Pulmonary artery endothelial cell (primary cell): ENCODE measurements at places on chromosomes 7 and 10.

DNA sequence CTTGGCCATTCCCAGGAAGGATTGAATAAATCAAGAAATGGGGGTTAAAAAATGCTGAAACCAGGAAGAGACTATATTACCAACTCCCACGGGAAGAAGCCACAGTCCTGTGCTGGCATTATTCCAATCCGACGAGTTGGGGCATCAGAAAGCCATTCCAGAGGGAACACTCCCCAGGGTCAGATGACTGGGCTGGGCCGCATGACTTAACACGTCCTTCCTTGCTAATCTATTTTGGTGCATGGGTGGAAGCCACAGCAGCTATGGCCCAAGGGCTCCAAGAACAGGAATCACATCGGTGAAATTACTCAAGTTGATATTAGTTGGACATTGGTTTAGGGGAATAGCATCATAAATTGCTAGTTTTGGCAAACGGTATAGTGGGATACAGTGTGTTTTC, 592.9 kb upstream of the NRP1 start:
- no peak for DNase-seq

- no peak for DNase-seq
Measured at GRCh38 chr7:133015888-133016287, 66.0 kb downstream of the CHCHD3 start.

- DNase-seq: peak; percentile 3
Measured at GRCh38 chr7:116180302-116180701, 30.0 kb upstream of the TES start.

DNA sequence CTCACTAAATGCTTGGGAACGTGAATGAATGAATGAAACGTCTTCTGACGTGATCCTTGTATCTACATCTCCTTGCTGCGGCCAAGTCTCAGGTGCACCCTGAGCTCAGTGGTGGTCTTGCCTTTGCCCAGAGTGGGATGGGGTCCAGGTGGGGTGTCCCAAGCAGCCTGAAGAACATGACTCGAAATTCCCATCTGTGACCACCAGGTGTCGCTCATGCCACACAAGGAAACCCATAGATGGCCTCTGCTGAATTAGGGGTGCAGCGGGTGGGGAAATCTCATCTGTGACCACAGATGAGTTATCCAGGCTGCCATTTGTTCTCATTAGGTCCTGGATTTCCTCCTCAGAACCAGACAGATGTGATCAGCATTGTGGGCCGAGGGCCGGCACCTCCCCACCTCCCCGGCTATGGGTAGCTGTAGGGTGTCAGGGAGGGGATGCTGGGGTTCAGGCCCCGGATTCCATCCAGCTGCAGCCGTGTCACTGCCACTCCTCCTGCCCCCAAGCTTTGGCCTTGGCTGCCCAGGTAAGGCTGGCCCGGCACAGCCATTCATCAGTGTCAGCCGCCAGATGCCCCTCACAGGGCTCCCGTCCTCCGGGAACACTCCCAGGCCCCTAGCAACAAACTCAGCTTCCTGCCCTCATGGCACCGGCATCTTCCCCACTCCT, 21.0 kb upstream of the GNA12 start:
- no peak for DNase-seq

GRCh38 chr10:24344695-24345463, 135.9 kb downstream of the KIAA1217 start:
- no peak for DNase-seq

- no peak for DNase-seq
Measured at GRCh38 chr7:94907811-94908322, 473 bp downstream of the PPP1R9A start.

DNA sequence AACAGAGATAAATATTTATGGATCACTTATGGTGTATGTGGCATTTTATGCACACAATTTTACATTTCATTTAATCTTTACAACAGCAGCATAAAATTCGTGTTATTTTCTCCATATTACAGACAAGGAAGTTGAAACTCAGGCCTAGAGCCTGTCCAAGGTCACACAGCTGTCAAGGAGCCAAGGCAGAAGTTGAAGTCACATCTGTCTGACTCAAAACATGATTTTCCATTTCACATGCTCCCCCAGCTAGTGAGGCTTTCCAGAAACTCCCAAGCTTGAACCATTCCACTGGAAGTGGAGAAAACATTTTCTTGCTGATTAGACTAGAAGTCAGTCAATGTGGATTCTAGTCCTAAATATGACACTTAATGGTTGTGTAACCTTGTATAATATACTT, 110.5 kb downstream of the HECTD2 start:
- DNase-seq: no peak

DNA sequence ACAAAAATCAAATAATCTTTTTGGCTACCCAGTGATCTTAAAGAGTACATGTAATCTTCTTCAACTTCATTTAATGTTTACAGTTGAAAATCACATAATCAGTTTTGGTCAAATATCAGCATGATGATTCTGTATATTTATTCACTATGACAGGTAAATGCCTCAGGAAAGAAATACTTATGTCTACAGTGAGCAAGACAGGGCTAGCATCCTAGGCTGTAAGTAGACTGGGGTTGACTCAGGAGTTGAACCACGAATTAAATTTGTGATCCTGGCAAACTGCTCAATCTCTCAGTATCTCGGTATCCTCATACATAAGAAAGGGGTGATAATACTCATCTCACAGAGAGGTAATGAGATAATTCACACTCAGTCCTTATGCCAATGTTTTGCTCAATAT, 71.8 kb downstream of the SEMA3D start:
- no peak for DNase-seq

- no peak for DNase-seq
Measured at GRCh38 chr7:81267508-81267907, 348.7 kb upstream of the SEMA3C start.

GRCh38 chr10:3503299-3503698, 281.7 kb downstream of the KLF6 start:
- no peak for DNase-seq

DNA sequence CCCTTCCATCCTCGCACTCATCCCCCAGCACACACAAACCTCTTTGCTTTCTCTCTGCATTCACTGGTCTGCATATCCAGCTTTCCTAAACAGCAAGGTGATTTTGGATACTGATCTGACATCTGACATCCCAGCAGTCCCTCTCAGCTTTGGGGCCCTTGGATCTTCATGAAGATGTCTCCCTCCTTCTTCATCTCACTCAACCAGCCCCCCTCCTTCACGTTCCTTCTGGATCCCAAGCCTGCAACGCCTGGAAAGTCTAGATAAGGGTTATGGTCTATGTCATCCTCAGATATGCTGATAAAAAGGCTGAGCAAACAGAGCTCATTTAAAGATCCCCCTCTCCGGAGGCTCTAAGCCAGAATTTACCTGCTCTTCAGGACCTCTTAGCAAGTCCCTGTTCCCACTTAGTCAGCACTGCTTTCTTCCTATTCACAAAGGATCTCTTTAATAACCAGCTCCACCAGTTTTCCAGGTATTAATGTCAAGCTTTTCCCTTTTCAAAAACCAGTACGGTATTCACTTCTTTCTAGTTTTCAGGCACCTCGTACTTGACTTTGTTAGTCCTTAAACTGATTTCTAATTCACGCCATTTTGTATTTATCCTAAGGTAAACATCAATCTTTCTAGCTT, 38.9 kb downstream of the CREB3L2 start:
- no peak for DNase-seq

DNA sequence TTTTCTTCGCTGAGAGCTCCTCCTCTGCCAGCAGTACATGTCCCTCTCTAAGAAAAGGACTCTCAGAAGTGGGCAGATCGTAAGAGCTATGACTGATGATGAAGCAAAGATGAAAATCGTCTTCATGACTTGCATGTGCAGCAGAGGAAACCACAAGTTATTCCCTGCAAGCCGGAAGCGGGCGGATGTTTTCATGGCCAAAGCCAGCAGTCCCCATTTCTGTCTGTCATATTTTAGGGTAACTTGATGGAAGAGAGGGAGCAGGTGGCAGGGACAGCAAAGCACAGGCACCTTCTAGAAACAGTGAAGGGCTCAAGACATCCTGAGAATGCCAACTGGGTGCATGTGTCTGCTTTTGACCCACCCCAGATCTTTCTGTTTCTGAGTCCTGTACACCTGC, 19.9 kb downstream of the KLF6 start:
- no peak for DNase-seq

GRCh38 chr7:11817111-11817740, 14.8 kb downstream of the THSD7A start:
- DNase-seq: no peak

DNA sequence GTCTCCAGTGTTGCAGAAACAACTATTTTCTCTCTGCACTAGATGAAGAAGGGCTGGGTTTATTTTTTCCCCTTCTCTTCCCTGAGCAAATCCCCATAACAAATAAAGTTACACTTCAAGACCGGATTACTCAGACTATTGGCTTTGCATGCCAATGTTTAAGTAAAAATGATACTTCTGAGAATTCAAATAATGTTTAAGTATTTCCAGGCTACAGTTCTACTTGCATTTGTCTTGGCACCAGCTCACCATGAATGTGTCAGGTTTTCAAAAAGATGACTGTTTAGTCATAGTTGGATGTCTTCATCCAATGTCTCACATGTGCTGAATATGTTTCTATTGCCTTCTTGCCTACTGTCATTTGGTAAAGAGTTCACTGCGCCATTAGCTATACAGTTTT, 912.6 kb downstream of the GATA3 start:
- no peak for DNase-seq

GRCh38 chr7:151566897-151567320, 47.2 kb upstream of the RHEB start:
- no peak for DNase-seq

- DNase-seq: no peak
Measured at GRCh38 chr7:122307228-122307621, 2.7 kb upstream of the FEZF1 start.
